ENCODE measurements at places on chromosomes 5 and 9.

- DNase-seq: no peak
Observed at GRCh38 chr5:108634010-108634616, 113.6 kb upstream of the FER start.

- no peak for DNase-seq
Observed at GRCh38 chr5:165263536-165263935, 1758.1 kb downstream of the MAT2B start.

GRCh38 chr5:133935667-133935940 lies 32.8 kb downstream of the C5orf15 start:
- no peak for DNase-seq

- DNase-seq: no peak
Observed at GRCh38 chr9:87853876-87854579, 28.6 kb upstream of the SPATA31E1 start.

DNA sequence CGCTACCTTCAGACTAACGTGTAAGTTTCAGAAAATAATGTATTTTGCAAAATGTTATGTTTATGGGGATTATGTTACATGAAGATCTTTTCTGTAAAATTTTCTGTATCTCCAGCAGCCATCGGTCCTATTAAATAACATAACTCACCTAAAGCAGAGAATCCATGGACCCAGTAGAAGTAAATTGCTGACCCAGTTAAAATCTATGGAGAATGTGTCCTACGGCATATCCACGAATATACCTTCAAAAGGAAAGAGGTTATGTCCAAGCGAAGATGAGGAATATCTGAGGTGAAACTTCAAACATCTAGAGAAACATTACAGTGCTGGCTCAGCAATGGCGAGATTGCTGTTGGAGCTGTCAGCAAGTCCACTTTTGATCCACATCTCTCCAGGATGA lies 492.2 kb upstream of the ADAMTS16 start:
- DNase-seq: no peak

- no peak for DNase-seq
Observed at GRCh38 chr5:40672425-40672824, 7.3 kb upstream of the PTGER4 start.

GRCh38 chr5:142017832-142018427 lies 5.1 kb upstream of the GNPDA1 start:
- no peak for DNase-seq

DNA sequence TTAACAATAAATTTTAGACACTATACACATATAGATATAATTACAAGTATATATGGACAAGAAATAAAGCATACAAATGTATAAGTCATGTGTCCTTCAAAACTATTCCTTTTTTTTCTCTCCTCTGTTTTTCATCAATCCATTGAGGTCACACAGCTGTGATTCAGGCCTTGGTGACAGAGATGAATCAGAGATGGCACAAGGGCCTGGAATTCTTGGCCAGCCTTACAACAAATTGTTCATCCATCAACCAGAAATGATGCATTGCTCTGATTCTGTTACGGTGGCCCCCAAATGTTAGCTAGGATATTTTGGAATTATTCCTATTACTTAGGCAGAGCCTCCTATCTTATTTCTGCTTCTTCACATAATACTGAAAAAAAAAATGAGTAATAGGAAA lies 108.7 kb upstream of the MPDZ start:
- DNase-seq: no peak

DNA sequence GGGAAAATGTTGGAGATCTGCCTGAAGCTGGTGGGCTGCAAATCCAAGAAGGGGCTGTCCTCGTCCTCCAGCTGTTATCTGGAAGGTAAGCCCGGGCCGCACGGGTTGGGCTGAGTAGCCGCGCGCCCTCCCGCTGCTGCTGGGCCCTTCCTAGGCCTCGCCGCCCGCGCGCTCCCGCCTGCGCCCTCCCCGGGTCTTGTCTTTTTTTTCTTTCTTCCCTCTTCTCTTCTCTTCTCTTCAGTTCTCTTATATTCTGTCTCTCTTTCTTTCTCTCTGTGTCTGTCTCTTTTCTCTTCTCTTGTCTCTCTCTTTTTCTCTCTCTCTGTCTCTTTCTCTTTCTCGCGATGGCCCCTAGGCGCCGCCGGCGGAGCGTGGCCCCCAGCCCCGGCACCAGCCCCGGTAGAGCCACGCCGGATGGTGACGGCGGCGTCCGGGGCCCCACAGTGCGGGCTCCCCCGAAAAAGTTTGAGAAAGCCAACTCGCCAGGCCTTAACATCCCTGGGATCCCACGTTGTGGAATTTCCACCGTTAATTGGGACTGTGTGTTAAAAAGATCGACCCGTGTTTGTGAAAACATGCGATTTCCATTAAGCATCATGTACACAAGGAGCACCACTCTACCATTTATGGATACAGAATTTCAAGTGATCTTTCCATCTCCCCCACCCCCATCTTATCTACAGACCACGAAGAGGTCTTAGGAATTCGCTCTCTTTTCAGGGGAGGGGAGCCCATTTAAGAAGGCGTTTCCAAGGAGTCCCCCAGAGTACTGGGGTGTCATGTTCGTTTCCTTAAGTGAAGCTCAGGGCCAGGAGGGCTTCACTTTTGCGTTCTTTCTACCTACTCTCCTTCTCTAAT lies 616 bp downstream of the ABL1 start:
- no peak for DNase-seq

GRCh38 chr5:115435778-115436712 lies 108.5 kb downstream of the FEM1C start:
- DNase-seq: no peak

- DNase-seq: no peak
Observed at GRCh38 chr5:141963701-141964100, 5.2 kb upstream of the RNF14 start.

- no peak for DNase-seq
Observed at GRCh38 chr5:126481243-126481642, 58.0 kb downstream of the GRAMD2B start.

GRCh38 chr9:124761710-124762109 lies 9.4 kb downstream of the NR6A1 start:
- no peak for DNase-seq

GRCh38 chr9:107597743-107598217 lies 108.2 kb upstream of the KLF4 start:
- no peak for DNase-seq

GRCh38 chr5:169094586-169095409 lies 206.1 kb downstream of the SLIT3 start:
- no peak for DNase-seq

DNA sequence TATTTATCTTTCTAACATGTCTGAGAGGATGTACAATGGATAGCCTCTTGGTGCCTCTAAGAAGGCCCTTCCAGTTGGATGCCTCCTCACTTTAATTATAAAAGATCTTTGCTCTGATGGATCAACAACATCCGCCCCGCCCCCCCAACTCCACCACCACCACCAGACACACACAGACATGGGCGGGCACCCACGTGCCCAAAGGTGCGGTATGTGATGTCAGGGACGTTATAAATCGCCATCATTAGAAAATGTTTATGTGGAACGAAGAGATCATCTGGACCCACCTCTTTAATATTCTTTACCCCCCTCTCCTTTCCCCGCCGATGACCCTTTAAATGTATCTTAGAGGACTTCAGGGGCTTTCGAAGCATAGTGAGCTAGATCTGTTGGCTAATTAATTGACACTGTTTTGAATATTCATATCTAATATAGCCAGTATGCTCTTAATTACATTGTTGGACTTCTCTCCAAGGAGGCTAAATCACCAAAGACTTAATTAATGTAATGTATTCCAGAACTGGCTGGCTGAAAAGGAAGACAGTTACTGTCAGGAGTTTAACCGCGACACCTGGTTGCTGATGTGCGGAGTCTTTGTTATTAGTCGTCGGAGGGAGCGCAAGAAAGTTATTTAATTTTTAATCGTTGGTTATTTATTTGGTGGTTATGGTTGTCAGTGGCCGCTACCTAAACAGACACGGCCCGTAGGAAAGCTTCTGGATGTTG lies 6.1 kb upstream of the FOXB2 start:
- no peak for DNase-seq

DNA sequence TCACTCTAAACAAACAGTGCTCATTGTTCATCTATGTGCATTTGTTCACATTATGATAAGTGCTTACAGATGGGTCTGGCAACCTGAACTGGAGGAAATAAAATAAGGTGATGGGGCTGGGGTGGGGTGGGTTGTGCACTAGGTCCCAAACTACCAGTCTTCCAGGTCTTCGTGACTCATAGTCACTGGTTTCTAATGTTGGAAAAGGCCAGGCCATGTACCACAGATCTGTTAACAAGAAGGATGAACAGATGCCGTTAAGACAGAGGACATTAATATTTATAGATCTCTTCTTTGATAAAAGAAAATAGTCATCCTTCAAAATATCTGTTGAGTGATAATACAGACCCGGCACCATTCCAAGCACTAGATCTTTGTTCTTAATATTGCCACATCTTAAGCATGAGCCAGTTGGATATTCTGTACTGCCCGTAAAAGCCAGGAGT lies 71.4 kb upstream of the STARD4 start:
- DNase-seq: no peak

DNA sequence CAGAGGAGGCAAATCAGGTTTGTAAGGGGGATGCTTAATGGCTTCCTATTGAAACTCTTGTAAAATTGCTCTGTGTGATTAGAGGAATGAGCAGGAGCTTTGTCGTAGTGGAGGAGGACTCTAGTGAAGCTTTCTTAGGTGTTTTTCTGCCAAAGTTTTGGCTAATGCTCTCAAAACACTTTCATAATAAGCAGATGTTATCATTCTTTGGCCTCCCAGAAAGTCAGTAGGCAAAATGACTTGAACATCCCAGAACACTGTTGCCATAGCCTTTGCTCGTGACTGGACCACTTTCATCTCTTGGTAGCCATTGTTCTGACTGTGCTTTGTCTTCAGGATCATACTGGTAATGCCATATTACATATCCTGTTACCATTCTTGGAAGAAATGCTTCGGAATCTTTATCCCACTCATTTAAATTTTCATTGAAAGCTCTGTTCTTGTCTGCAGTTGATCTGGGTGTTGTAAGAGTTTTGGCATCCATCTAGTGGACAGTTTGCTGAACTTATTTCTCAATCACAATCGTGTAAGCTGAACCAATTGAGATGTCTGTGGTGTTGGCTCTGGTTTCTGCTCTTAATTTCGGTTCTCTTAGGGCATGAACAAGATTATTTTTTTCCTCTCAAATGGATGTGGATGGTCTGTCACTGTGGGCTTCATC lies 187.6 kb downstream of the COMMD10 start:
- no peak for DNase-seq

DNA sequence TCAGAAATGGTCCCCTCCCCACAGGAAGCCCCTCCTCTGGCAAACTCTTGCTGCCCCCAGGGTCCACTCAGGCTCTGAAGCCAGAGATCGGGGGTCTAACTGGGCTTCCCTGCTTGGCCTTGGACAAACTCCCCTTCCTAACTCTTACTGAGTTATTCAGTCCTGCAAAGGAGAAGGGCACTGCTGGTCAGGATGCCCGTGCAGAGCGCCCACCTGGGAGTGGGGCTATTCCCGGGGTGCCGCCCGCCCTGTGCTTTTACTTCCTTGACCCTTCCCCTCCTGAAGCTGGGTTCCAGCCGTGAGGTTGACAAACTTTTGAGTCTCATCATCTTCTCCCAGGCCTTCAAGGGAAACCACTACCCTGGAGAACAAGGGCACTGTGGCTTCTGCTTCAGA lies 4.9 kb downstream of the TBC1D9B start:
- no peak for DNase-seq

- DNase-seq: no peak
Observed at GRCh38 chr9:19451240-19452087, 42.7 kb downstream of the ACER2 start.

GRCh38 chr9:12759761-12760160 lies 15.1 kb upstream of the LURAP1L start:
- no peak for DNase-seq

DNA sequence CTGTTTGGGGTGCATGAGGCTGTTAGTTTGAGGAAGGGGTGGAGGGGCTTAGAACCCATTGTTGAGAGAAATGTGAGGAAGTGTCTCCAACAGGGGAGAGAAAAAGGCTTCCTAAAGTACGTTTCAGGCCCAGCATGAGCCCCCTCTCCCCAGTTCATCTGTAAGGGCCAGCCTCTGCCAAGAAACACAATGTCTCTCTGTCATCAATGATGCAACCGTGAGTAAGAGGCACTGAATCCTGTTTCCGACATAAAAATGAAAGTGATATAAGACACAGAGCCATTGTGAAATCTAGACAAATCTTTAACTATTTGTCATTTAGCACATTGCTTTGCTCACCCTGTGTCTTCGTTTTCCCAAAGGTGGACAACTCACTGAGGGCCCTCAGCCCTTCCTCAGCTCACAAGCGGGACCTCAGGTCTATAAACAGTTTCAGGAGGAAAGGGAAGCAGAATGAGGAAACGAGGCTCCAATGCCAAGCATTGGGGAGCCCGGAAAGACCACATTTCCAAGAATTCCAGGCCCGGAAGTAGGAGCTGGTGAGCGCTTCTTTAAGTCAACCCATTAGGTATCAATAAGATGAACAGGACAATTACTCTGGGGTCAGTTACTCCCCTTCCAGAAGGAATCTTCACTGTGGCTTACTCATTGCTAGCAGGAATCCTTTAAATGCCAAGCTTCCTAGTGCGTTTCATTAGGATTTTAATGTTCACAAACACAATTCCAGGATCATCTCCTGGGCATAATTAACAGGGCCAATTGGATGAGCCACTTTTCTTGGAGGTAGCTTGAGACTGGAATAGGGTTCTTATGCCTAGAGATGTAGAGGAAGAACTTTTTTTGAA lies 59.0 kb upstream of the KLF4 start:
- DNase-seq: no peak

- DNase-seq: no peak
Observed at GRCh38 chr9:70924895-70925547, 196.4 kb downstream of the TRPM3 start.

- no peak for DNase-seq
Observed at GRCh38 chr9:76743931-76744330, 20.3 kb upstream of the PCA3 start.

DNA sequence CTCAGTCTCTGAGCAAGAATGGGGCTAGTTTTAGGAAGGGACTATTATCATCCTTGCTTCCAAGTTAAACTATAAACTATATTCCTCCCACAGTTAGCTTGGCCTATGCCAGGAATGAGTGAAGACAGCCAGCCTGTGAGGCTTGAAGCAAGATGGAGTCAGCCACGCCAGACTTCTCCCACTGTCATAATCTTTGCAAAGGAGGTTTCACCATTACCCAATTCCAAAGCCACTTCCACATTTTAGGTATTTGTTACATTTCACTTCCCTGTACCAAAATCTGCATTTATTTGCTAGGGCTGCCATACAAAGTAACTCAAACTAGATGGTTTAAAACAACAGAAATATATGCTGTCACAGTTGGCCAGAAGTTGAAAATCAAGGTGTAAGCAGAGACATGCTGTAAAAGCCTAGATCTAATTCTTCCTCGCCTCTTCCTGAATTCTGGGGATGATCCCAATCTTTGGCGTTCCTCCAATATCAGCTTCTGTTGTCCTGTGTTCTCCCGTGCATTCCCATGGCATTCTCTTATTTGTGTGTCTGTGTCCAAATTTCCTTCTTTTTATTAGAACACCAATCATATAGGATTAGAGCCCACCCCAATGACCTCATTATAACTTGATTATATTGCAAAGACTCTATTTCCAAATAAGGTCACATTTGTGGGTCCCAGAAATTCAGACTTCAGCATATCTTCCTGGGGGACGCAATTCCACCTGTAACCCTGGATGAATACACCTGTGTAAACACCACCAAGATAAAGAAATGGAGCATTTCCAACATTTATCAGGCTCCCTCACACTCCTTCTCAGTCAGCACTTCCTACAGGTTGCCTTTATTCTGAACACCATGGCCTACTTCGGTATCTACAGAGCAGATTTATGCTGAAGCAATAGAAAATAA lies 126.8 kb downstream of the GCNT1 start:
- DNase-seq: no peak

GRCh38 chr5:160473681-160474080 lies 52.0 kb downstream of the PTTG1 start:
- DNase-seq: no peak

All from CD4-positive, alpha-beta memory T cell (primary cell).